ENCODE measurements at places on chromosomes 6 and 20.

DNA sequence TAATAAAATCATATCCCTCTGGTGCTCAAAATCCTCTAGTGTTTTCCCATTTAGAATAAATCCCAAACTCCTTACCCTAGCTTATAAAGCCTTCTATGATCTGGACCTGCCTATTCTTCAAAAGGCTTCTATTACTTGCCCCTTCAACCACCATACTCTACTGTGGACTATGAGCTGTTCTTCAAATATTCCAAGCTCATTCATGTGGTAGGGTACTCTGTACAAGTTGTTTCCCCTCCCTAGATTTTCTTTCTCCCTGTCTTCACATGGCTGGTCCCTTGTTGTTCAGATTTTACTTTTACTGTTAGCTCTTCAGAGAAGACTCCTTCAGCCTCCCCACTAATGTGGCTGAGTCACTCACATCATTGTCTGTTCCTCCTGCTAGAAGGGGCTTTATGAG, 193.2 kb downstream of the OGFRL1 start:
- no peak for DNase-seq

DNA sequence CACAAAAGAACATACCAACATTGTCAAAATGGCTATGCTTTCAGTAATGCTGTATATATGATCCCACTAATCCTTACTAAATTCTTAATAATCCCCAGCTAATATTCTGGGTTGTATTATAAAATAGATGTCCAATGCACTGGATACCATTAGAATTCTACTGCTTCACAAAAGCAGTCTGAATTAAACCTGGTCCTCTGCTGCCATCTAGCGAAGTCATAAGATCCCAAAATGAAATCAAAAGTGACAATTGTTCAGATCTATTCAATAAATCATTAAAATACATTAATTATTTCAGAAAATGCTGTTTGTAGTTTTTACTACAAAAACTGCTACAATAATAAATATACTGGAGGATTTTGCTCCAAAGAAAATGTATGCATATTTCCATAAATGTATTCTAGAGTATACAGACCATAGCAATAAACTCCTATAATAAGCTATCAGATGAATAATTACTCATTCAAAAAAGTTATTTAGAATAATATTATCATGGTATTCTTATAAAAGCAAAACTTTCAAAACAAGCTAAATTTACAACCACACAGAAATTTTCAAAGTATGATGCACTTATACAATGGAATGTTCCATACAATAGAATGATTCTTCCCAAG, 92.6 kb downstream of the RNGTT start:
- peak; percentile 18 for DNase-seq

GRCh38 chr6:151443454-151443853, 8.5 kb downstream of the RMND1 start:
- DNase-seq = no peak

DNA sequence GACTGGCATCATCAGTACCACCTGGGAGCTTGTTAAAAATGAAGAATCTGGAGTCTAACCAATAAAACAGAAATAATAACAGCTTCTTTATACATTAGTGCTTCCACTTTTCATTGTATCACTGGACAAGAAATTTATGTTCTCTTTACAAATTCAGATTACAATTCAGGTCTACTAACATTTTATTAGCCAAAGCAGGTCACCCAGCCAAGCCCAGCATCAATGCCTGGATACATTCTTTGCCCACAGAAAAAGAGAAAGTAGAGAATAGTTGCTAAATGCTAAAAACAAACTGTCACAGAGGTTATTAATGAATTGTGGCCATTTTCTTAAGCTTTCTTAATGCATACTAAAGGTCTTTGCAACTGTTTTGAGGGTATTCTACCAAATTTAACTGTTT, 458.3 kb downstream of the BTBD3 start:
- DNase-seq = no peak

GRCh38 chr20:59000326-59000725, 6.7 kb downstream of the CTSZ start:
- DNase-seq = no peak

DNA sequence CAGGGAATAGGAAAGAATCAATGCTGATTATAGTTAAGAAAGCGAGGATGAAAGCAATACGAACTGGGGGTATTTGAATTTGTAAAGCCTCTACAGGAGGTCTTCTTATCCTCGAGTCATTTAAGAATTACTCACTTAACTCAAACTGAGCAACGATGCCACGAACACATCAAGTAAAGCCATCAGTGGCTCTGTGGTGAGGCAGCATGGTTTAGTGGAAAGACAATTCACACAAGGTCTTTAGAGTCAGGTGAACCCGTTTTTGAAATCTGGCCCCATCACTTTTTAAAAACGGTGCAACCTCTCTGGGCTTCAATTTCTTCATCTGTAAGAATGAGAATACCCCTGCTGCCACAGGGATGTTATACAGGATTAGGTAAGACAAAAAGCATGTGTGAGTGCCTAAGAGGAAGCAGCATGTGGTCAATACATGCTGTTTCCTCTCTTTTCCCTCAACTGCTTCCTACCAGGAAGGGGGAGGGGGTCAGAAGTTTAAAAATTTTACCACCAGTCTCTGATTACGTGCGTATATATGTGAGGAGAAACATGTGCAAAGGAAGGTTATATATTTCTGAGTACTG, 162.0 kb downstream of the BTBD9 start:
- DNase-seq = no peak

- DNase-seq = no peak
These were observed 221.4 kb downstream of the PHACTR1 start for GRCh38 chr6:12937971-12938370.

DNA sequence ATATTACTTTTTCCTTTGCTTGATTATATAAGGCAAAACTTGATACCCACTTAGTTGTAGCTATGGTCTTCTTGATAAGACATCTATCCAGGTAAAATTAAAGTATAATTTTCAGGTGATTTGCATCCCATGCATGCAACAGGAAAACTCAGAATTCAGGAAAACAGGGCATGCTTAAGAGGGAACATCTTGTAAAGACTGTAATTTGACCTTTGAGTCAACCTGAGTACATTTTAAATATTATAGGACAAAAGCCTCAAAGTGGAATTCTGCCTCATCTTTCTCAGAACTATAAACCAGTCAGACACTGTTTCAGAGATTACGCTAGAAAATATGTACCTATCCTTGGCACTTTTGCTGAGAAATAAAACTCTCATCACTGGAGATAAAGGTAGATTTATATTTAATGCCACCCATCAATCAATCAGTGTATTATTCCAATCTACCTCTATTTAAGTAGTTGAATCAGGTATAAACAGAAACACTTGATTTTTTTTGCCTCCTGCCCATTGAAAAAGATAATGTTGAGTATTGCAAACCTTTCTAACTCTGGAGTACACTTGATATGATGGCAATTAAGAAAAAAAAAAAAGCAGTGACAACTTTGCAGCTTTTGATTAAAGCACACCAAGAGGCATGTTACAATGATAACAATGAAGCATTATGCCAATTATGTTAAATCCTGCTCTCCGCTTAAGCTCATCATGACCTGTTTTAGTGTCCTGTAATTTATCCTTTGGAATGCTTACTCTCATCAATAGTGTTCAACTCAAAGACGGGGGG, 2.8 kb downstream of the CITED2 start:
- no peak for DNase-seq

DNA sequence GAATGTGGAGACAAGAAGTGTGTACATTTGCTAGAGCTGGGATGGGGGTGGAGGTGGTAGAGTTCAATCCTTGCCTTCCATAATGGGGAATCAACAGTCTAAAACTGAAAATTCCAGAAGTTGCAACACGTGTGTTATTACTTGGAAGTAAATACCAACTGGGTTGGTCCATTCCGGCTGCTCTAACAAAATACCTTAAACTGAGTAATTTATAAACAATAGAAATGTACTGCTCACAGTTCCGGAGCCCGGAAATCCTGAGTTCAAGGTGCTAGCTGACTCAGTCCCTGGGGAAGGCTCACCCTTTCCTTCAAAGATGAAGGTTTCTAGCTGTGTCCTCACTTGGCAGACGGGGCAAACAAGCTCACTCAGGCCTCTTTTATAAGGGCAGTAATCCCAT, 59.0 kb downstream of the RIN2 start:
- no peak for DNase-seq

GRCh38 chr6:54085541-54085940, 25.7 kb upstream of the MLIP start:
- no peak for DNase-seq

DNA sequence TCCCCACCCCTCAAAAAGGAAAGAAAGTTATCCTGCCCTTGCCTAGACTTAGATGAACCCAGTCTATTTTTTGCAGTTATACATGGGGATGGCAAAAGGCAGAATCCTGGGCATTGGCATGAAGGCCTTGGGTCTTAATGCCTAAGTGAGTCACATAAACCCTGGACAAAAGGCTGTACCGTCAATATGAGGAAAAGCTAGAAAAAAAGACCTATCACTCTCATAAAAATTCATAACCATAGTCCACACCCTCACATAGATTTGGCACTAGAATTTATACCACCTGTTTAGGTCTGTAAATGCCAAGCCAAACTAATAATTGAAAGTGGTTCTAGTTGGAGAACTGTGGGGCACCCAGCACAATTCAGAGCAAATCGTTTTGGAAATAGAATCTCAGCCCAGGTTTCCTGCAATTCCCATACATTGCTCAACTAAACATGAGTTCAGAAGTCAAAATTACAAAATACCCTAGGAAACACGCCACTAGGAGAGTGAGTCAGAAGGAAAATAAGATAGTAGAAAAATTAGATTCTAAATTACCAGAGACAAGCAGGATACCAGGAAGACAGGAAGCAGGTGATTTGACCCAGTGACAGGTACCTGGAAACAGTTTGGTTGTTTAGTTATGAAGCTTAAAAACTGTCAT, 70.4 kb upstream of the FUCA2 start:
- DNase-seq = no peak

GRCh38 chr6:148374040-148374774, 31.6 kb downstream of the SASH1 start:
- no peak for DNase-seq

- DNase-seq = no peak
These were observed 288.0 kb upstream of the AGPAT4 start for GRCh38 chr6:161561908-161562307.

DNA sequence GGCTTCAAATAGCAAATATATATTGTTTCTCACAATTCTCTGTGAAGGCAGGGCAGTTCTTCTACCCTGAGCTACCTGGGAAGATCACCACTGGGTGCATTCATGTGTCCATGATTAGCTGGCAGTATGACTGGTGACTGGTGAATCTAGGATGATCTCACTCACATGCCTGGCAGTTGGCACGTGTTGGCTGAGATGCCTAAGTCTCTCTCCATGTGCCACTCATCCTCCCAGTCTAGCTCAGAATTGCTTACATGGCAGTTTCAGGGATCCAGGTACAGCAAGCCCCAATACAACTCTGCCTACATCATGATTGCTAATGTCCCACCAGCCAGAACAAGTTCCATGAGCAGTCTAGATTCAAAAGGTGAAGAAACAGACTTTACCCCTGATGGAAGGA, 346.8 kb upstream of the CNR1 start:
- DNase-seq = no peak

DNA sequence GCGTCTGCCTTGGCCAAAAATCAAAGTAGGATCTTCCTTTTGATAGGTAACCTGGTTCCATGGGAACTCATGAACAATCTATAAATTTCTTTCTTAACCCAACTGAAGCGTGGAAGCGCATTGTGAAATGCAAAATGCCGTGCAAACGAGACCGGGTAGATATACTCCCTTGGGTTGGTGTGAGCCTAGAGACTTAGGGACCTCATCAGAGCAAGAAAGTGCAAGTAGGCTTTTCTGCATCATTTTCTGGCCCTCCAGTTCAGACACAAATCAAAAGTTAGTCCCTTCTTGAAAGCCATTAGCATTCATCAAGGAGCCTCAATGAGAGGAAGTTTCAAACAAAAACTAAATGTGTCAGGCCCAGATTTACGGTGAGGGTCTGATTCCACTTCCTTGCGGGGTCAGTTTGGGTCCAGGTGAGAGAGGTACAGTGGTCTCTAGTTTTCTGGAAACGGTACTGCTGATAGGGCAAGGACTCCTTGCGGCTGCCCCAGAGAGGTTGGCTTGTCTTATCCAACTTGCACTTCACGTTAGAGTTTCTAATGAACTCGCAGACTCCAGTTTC, 5.3 kb upstream of the ZNF184 start:
- DNase-seq = no peak

DNA sequence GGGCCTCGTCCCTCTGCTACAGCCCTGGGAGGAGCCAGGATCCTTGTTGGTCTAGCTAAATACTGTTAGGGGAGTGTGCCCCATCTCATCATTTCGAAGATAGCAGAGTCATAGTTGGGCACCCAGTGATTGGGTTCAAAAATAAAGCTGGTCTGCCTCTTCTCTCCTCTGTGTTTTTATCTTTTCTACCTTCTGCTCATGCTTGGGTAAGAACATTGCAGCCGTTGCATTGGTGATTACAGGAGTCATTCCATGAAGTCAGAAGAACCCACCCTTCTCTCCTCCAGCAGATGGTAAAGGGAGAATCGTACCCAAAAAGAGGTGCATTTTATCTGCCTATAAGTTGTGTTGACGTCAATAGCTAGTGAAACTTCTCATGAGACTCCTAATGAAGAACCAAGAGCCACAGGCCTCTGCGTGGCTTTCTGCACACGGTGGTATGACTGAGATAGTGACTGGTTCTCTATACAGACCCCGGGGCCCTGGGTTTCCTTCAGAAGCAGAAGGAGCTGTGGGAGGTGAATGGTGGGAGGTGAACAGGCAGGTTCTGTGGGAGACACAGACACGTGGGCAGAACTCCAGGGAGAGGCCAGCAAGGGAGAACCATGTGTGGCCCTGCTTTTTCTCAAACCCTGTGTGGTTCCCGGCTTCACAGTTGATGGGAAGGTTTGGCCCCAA, 5.7 kb upstream of the FAM209A start:
- DNase-seq = no peak

- DNase-seq = peak; percentile 92
These were observed 81.7 kb upstream of the NFATC2 start for GRCh38 chr20:51624157-51624731.

DNA sequence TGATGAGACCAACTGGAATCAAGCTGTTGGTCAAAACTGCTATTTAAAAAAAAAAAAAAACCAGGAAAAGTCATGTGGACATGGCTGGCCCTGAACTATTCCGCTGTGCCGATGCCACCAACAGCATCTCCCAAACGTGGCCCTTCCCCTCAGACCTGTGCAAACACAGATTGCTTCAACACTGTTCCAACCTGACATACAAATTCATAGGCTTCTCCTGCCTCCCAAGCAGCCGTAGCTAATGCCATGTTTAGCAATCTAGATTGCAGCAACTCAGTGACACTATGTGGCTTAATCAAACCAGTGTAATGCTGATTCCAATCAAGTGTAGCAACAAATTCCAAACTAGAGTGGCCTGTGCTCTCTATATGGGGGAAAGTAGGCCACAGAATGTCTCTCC, 16.2 kb downstream of the PRKN start:
- no peak for DNase-seq

- DNase-seq = no peak
These were observed 155.1 kb upstream of the SOX4 start for GRCh38 chr6:21438237-21438985.

- DNase-seq = peak; percentile 30
These were observed 38.5 kb upstream of the AHI1 start for GRCh38 chr6:135535989-135536414.

GRCh38 chr20:52482044-52482443, 290.5 kb upstream of the ZFP64 start:
- DNase-seq = no peak
